LHCN-M2 (cell line): ENCODE measurements at places on chromosomes 7 and 10.

- no peak for DNase-seq
These were observed 20.3 kb upstream of the CPXM2 start for GRCh38 chr10:123911866-123912265.

DNA sequence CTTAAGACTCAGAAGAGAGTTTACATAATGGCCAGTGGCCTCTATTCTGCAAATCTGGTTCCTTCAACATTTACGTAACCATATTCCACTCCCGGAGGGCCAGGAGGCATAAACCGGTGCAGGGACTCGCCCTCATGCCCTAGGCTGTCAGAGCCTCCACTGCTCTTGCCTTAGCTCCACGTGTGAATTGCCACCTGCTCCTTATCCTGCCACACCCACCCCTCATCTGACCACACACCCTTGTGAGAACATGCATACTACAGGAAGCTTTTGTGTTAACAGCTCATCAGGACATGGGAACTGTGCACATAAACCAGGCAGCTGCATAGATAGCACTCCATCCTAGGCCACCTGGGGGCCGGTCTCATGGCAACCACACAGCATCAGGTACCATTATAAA lies 146.7 kb upstream of the PFKP start:
- DNase-seq: no peak

DNA sequence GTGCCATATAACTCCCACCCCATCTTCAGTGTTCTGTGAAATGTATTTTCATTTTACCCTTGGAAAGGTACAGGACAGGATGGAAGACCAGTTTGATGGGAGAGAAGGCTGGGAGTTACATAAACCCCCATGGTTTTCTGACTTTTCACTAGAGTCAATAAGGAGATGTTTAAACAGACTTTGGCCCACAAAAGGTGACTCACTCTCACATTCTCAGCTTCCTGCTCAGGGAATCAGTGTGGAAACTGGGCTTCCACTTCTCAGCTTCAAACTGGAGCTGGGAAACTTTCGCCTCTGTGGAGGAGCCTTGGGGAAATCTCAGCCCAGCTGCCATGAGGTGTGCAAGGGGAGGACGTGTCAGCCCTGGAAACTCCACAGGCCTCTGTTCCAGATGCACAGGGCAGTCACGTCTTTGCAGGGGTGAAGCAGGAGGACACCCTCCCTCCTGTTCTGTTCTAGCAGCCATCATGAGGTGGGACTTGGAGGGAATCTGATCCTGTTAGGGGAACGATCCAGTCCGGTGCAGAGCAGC lies 560.5 kb upstream of the GALNT17 start:
- DNase-seq: no peak

- DNase-seq: no peak
These were observed 109.9 kb downstream of the SORCS1 start for GRCh38 chr10:107054469-107055156.

DNA sequence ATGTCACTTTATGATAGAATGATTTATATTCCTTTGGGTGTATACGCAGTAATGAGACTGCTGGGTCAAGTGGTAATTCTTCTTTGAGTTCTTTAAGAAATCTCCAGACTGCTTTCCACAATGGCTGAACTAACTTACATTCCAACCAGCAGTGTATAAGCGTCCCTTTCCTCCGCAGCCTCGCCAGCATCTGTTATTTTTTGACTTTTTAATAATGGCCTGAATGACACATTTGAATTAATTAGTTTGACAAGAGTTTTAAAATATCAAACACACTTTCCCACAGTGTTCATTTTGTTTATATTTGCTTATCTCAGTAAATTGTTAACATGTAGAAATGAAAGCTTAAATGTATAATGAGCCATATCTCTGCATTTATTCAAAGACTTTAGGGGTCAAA lies 116.8 kb downstream of the TES start:
- DNase-seq: no peak

- DNase-seq: peak; percentile 72
These were observed 96.0 kb downstream of the MTERF1 start for GRCh38 chr7:91784469-91784868.

- DNase-seq: peak; percentile 64
These were observed 164.3 kb downstream of the BMPER start for GRCh38 chr7:34069676-34070075.

- no peak for DNase-seq
These were observed 23.0 kb downstream of the ZNF518A start for GRCh38 chr10:96153070-96153469.

GRCh38 chr7:51290702-51291540 lies 25.7 kb downstream of the COBL start:
- DNase-seq: no peak

GRCh38 chr7:99386584-99387238 lies 12.2 kb downstream of the ARPC1B start:
- DNase-seq: peak; percentile 52

DNA sequence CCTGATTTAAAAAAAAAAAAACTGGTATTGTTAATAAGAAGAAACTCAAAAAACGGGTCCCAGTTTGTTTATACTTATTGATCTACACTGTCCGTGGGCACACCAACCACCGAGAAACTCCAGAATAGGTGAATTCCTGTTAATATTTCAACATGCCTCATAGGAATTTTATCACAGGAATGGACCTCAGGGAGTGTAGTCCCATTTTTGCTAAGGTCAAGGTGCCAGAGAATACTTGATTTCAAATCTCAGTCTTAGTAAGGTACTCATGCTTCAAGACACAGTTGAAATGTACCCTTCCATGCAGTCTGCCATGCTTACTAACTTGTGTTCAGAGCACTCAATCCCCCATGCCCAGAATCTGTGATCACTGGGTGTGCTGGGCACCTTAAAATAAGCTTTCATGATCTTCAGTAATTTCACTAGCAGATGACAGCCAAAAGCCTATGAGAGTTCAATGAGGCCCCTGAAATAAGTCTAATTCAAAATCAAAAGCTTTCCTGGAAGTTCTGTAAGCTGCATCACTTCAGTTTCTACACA lies 385.7 kb downstream of the TNS3 start:
- DNase-seq: no peak

GRCh38 chr10:101770331-101771215 lies 5.3 kb downstream of the FGF8 start:
- no peak for DNase-seq

GRCh38 chr7:76074972-76075370 lies 27.1 kb downstream of the MDH2 start:
- peak; percentile 40 for DNase-seq

GRCh38 chr7:22725585-22725984 lies 1.4 kb upstream of the IL6 start:
- peak; percentile 52 for DNase-seq

GRCh38 chr7:115561335-115562110 lies 469.0 kb downstream of the TFEC start:
- DNase-seq: peak; percentile 93

DNA sequence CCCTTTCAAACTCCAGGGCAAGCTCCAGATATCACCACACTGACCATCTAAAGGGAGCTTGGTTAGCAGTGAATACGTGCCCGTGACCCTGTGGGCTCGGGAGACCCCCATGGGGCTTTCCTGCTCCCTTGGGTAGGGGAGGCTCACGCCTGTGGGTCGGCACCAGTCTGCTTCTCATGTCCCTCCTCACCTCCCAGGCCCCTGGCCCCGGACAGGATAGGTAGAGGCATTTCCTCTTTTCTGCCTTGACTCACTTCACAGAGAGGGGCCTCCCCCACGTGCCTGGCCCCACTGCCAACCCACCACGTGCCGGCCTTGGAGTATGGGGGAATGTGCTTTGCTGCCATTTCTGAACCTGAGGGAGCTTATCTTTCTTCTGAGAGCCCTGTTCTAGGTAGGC lies 131.3 kb upstream of the FAM20C start:
- no peak for DNase-seq

GRCh38 chr10:78831461-78831860 lies 237.3 kb upstream of the ZMIZ1 start:
- DNase-seq: no peak

DNA sequence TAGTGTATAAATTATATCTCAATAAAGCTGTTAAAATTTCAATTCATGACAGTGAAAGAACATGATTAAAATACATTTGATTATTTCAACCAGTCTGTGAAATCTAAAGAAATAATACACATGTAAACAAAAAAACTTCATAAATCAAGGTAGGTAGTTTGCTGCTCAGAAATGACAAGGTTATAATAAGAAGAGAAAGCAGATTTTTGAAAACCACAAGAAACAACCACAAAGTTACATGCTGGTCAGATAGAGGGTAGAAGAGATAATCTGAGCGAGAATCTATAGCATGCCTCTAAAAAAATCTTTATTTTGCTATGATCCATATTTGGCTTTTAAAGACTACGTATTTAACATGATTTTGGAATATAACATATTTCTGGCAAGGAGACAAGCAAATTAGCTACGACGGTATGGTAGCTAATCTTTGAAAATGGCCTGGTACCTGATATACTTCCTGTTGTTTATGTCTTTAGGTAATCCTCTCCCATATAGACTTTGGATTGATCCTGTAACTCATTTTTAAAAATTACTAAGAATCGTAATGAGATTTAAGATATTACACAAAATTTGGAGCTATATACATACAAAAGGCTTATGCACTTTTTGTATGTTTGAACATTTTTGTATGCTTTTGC lies 23.5 kb upstream of the VCL start:
- no peak for DNase-seq

DNA sequence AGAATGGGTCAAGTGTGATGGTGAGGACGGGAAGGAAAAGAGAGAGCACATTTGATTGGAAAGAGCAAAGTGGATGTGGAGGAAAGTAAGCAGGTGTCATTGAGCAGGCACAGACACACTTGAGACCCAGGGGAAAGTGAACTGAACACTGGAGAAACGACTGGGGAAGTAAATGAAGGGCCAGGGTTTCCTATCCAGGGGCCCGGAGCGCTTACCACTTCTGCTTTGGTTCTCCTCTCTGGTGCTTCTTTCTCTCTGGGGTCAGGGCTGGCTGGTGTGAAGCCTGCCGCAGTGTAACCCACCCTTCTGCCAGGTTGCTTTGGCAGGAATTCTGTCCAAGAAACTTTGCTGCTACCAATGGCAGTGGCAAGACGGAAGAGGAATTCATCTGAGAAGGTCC lies 219.3 kb downstream of the SKAP2 start:
- no peak for DNase-seq

- no peak for DNase-seq
These were observed 115.2 kb upstream of the RAB18 start for GRCh38 chr10:27388761-27389399.

- no peak for DNase-seq
These were observed 248.8 kb upstream of the ZMIZ1 start for GRCh38 chr10:78820007-78820362.

DNA sequence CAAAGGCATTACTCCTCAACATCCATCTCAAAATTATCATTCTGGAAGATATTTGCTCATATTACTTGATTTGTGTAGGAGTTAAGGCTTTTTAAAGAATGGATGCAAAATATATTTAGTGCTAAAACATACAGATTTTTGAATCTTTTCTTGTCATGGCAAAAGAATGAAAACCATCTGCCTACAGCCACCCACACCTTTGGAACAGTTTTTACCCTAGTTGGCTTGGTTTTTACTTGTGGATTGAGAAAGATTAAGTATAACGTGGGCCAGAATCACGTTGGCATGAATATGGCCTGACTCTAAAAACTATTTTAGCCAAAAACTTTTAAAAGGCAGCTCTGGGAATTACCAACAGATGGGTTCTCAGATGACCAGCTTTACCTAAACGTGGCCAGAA lies 128.2 kb downstream of the SPAG6 start:
- DNase-seq: no peak

GRCh38 chr10:70797840-70798239 lies 12.7 kb upstream of the TBATA start:
- DNase-seq: no peak

GRCh38 chr10:128360783-128361182 lies 234.6 kb upstream of the MKI67 start:
- no peak for DNase-seq

- DNase-seq: no peak
These were observed 291.4 kb downstream of the SFMBT2 start for GRCh38 chr10:7119325-7120015.

GRCh38 chr10:23994459-23995046 lies 214.4 kb upstream of the KIAA1217 start:
- peak; percentile 13 for DNase-seq

DNA sequence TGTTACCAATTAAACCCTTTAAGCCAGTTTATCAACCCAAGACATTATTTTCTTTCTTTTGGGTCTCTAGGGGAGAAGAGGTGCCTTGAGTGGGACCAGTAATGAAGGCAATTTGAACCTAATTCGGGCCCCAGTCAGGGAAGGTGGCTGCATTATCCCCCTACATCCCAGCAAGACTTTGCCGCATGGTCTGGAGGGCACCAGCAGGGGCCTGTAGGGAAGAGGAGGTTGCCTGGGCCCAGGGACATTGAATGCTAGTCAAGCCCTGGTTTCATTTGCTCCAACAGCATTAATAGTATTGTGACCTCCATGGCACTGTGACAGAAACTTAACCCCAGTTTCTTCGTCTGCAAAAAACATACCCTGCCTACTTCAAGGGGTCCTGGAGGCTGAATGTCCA lies 108.8 kb downstream of the CUX1 start:
- DNase-seq: no peak

GRCh38 chr10:93757801-93758507 lies at the start of gene LGI1:
LGI1 (plus strand) TSS chr10:93757936; CDS start chr10:93758145, 209 bp downstream.
- DNase-seq: no peak
